ENCODE measurements at places on chromosomes 6 and 20. TPM values are rescaled to one million over a fixed set of nuclear protein-coding genes. Genes with fewer than 3 reads are reported as not detected.

- DNase-seq = no peak
Observed at GRCh38 chr6:152508477-152508876, 128.7 kb downstream of the SYNE1 start.

Gene RNF217
- total RNA-seq = 14.1 TPM

Gene TRIM31
- total RNA-seq = not detected

Gene CFAP206
- 0.11 TPM for total RNA-seq

Data from left ventricle myocardium inferior (tissue), 1 donor.